ENCODE measurements at places on chromosomes 2 and 18. TPM values are rescaled to one million over a fixed set of nuclear protein-coding genes. Genes with fewer than 3 reads are reported as not detected.

The RGPD3 gene
- 0.25 TPM for total RNA-seq

The MOGAT1 gene
- total RNA-seq = not detected

- H3K4me1 ChIP-seq = no peaks in the 10 kb centered on the region
- H3K36me3 ChIP-seq = no peaks in the 10 kb centered on the region
- H3K4me3 ChIP-seq = no peak overlapping the region
- no peak overlapping the region for H3K27ac ChIP-seq
Observed at GRCh38 chr18:24843123-24843522, 382.7 kb downstream of the HRH4 start.

DNA sequence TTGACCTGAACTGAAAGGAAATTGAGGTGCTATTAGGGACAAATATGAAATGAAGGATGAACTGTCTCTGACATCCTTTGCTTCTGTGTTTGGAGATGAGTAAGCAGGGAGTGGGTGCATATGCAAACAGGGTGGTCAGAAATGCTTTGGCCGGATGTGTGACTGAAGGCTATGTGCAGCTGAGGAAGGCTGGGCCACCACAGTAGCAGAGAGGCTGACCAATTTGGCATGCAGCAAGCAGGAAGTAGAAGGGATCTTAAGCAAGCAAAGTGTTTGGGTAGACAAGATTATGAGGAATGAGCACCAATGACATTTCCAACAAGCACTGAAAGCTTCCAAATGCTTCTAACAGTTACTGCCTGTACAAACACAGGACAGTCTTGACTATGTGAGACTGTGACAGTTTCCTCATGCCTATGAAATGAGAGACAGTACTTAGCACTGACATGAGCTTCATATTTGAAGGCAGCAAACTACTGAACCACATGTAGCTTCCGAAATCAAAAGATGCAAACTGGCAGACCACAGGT lies 3.3 kb upstream of the ACTR3 start:
- peaks cover 27% of the 10 kb centered on the region for H3K36me3 ChIP-seq
- DNase-seq = peak; percentile 71
- H3K4me1 ChIP-seq = peaks cover 55% of the 10 kb centered on the region

GRCh38 chr2:221377066-221377465 lies 195.0 kb downstream of the EPHA4 start:
- peaks cover 2% of the 10 kb centered on the region for H3K27me3 ChIP-seq
- no peak overlapping the region for H3K4me3 ChIP-seq
- H3K27ac ChIP-seq = no peak overlapping the region
- no peaks in the 10 kb centered on the region for H3K4me1 ChIP-seq

DNA sequence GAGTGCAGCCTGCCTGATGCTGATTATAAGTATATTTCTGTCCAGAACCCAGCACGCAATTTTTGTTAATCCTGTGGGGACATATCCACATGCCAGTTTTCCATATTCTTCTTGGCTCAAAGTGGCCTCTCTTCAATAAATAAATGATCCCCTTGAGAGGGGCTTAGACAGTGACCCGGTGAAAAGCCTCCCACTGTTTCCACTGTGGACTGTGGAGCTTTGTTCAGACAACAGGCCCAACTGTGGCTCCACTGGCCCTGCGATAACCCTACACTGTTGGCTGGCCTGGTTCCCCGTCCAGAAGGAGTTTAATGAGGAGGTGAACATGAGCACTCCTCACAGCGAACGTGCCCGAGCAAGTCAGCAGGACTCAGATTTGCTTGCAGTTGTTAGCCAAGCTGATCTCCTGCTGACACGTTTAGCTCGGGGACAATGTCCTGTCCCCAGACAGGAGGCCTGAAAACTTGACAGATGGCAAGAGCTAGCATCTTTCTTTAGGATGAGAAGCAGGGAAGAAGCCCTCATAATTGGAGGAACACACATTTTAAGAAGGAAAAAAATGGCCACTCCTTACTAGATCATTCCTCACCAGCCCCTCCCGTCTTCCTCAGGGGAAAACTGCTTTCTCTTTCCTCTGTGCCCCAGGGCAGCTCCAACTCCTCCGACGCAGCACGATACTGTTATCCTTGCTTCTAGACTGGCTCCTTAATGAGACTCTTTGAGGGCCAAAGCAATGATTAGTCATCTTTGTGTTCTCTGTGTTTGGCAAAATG lies 20.0 kb upstream of the MTCL1 start:
- H3K36me3 ChIP-seq = no peaks in the 10 kb centered on the region
- H3K4me3 ChIP-seq = no peak overlapping the region
- no peaks in the 10 kb centered on the region for H3K27me3 ChIP-seq
- no peak for DNase-seq

DNA sequence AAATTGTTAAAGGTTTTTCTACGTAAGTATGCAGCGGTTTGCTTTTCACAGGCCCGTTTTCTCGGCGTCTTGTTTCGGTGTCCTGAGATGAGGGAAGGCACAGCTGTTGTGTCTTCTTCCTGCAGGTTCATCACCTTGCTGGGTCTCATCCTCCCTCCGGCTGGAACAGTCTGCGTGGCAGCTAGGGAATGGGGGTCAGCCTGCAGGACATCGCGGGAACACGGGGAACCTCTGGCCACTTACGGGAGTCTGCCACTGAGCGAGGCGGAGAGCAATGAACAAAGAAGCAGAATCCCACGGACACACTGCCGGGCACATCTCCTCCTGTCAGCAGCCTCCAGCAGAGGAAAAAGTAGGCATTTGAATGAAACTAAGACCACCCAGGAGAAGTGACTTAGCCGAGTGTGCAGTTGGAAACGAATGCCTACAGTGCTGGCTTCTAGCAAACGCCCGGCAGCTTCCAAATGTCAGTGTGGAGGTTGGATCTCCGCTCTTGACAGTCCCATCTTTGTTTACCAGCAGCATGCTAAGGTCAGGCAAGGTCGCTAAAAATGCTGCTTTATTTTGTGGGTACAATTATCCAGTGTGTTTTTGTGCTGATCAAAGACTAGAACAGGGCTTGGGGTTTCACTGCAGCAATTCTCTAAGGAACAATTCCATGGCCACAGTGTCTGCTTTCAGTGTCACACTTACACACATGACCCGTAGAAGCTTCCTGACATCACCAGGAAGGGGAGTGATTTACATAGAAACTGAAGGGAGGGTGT lies 109.8 kb upstream of the SEC11C start:
- H3K36me3 ChIP-seq = no peaks in the 10 kb centered on the region
- H3K4me3 ChIP-seq = no peak overlapping the region
- no peak overlapping the region for H3K27ac ChIP-seq
- DNase-seq = no peak
- no peaks in the 10 kb centered on the region for H3K4me1 ChIP-seq

DNA sequence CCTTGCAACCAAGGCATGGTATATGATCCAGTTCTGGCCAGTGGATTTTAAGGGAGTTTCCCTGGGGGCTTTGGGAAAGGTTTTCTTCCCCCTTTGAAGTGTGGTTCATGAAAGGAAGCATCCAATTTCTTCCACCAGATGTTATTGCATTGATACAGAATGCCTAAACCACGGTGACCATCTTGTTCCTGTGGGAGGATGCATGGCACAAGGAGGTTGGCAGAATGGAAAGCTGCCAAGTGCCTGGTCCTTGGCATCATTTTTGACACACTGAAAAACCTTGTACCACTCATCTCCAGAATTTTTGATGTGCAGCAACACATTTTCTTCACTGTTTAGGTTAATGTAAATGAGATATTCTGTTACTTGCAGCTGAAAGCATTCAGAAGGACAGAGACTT lies 55.2 kb upstream of the CXCR4 start:
- no peaks in the 10 kb centered on the region for H3K27me3 ChIP-seq
- DNase-seq = no peak
- peaks cover 16% of the 10 kb centered on the region for H3K4me1 ChIP-seq
- no peaks in the 10 kb centered on the region for H3K36me3 ChIP-seq
- no peak overlapping the region for H3K27ac ChIP-seq

DNA sequence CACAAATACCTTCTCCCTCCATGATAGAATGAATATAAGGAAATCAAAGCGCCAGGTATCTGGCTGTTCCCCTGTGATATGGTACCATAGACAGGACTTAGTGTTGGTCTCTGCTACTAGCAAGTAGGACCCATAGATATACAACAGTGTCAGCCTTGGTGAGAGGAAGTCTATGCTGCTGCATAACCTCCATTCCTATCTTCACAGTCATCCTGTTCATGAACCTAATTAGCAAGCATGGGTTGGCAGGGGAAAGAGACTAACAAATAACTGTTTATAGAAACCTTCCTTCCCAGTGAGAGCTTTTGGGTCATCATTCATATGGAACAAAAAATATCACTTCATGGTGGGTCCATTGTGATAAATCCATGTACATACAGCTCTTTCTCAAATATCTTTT lies 188.9 kb upstream of the FAM98A start:
- no peak overlapping the region for H3K4me3 ChIP-seq
- no peaks in the 10 kb centered on the region for H3K4me1 ChIP-seq

- H3K4me1 ChIP-seq = peaks cover 82% of the 10 kb centered on the region
- peaks cover 5% of the 10 kb centered on the region for H3K36me3 ChIP-seq
- no peaks in the 10 kb centered on the region for H3K27me3 ChIP-seq
- peak; percentile 62 for DNase-seq
- peak overlapping the region; percentile 78 for H3K4me3 ChIP-seq
Observed at GRCh38 chr2:196259507-196260481, 88.4 kb upstream of the STK17B start.

Data from activated T-cell treated with anti-CD3 and anti-CD28 coated beads, Interleukin-2, amount 50 U/mL, for 72 hours (primary cell).